ENCODE measurements at places on chromosomes 4 and X.

DNA sequence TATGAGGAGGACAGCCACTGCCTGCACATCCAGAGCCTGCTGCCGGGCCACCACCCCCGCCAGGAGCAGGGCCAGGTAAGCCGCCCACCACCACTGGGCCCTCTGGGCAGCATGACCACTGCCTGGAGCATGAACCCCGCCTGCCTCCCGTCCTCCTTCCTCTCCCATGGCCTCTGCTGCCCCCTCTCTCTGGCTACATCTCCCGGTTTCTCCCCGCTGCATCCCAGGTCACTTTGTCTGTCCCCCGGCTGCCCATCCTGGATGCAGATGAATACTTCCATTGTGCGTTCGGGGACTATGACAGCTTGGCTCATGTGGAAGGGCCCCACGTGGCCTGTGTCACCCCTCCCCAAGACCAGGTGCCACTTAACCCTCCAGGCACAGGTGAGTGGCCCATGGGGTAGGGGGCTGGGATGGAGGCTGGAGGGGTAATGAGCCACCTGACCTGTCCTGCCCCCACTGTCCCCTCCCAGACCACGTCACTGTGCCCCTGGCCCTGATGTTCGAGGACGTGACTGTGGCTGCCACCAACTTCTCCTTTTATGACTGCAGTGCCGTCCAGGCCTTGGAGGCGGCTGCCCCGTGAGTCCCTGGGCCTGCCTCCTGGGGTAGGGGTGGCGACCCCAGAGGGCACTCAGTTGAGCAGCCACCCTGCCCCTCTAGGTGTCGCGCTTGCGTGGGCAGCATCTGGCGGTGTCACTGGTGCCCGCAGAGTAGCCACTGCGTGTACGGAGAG, 6.0 kb downstream of the PLXNB3 start:
- no peak for DNase-seq

GRCh38 chr4:113659127-113659526, 102.4 kb downstream of the CAMK2D start:
- DNase-seq, result no peak

- no peak for DNase-seq
Measured at GRCh38 chr4:117637347-117637746, 396.9 kb upstream of the NDST3 start.

- DNase-seq, result peak; percentile 36
Measured at GRCh38 chr4:7845493-7846128, 94.0 kb downstream of the AFAP1 start.

GRCh38 chr4:9920029-9920428, 101.3 kb downstream of the SLC2A9 start:
- no peak for DNase-seq

GRCh38 chrX:122087341-122087740, 1039.9 kb downstream of the GLUD2 start:
- DNase-seq, result no peak

DNA sequence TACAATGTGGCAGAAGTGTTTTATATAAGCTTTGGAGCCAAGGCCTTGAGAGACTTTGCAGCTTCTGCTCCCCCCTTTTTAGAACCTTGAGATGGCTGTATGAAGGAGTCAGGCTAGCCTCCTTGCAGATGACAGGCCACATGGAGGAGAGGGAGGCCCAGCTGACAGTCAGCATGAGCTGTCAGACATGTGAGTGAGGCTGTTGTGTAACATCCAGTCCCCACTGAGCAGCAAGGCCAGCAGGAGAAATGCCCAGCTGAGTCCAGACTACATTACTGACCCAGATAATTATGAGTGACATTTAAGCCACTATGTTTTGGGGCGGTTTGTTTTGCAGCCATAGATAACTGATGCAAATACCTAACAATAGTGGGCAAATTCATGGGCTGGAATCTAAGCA, 515.3 kb upstream of the ARX start:
- DNase-seq, result no peak

DNA sequence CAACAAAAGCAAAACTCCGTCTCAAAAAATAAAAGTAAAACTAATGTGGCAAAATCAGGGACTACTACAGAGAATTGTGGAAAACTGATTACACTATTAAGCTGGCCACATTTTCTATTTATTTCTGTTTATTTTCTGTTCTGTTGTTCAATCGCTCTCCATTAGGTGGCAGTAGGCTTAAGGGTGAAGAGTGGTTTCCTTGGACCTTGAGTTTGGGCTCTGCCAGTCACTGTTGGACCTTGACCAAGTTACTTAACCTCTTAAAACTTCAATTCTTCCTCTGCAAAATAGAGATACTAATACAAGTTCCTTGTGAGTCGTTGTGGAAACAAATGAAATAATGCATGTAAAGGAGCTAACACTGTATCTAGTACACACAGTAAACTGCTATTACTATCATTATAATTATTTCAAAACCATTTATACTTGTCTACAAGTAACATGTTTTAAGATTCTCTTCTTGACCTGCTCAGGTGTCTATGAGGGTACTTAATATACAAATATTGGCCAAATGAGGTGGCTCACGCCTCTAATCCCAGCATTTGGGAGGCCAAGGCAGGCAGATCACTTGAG, 15.2 kb downstream of the HSD17B11 start:
- DNase-seq, result no peak

- DNase-seq, result no peak
Measured at GRCh38 chr4:88825931-88826330, 128.3 kb upstream of the NAP1L5 start.

GRCh38 chr4:55314141-55314820, 31.8 kb upstream of the SRD5A3 start:
- DNase-seq, result no peak

DNA sequence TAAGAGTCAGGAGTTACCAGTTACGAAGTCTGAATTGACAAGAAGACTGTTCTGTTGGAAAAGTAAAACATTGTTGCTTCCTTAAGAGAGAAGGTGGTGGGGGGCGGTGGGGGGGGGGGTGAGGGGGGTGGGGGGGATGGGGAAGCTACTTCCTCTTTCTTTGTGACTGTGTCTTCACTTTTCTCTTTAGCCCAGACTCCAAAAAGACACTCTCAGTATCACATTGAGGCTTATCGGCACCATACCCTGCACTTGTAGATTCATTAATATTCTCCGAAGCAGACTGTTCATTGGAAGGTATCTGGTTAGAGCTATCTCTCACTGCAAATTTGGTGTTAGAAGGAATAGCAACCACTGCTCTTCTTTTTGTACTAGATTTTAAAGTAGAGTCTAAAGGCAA, 94.5 kb upstream of the IL13RA1 start:
- no peak for DNase-seq

All from substantia nigra (tissue), 51 donors.